Activated CD4-positive, alpha-beta T cell treated with anti-CD3 and anti-CD28 coated beads, Interleukin-10, Interleukin-2, amounts not matched to agents 100 ng/mL and 50 ng/mL, durations not matched to agents 16 hours and 8 hours (primary cell): ENCODE measurements at places on chromosomes 16 and 17.

GRCh38 chr16:81517629-81518438, 73.2 kb downstream of the CMIP start:
- DNase-seq = no peak

- DNase-seq = no peak
These were observed 532.8 kb downstream of the XYLT1 start for GRCh38 chr16:16938009-16938408.

GRCh38 chr17:41439375-41439774, 1.4 kb downstream of the KRT38 start:
- no peak for DNase-seq

DNA sequence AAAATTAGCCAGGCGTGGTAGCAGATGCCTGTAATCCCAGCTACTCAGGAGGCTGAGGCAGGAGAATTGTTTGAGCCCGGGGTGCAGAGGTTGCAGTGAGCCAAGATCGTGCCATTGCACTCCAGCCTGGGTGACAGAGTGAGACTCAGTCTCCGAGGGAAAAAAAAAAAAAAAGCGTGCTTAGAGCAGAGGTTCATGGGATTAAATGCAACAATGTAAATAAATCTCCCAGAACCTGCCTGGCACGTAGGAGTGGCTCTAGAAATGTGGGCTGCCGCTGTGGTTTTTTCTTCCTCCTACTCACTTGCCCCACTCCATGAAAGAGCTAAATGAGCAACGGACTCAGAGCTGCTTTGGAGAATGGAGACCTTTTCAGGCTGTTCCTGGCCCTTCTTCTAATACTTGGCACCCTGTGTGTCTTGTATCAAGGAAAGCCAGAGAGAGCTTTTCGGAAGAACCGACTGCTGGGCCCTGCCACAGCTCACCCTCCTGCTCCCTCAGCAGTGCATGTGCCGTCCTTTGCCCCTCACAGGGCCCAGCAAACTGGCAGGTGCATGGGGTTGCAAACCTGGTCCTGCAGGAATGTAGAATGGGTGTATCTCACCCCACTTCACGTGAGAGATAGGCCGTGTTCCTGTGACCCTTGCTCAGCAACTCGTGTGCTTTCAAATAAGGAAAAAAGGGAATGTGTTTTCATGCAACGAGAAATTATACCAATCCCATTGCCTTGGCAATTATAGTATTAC, 52.0 kb downstream of the LDHD start:
- peak; percentile 66 for DNase-seq

DNA sequence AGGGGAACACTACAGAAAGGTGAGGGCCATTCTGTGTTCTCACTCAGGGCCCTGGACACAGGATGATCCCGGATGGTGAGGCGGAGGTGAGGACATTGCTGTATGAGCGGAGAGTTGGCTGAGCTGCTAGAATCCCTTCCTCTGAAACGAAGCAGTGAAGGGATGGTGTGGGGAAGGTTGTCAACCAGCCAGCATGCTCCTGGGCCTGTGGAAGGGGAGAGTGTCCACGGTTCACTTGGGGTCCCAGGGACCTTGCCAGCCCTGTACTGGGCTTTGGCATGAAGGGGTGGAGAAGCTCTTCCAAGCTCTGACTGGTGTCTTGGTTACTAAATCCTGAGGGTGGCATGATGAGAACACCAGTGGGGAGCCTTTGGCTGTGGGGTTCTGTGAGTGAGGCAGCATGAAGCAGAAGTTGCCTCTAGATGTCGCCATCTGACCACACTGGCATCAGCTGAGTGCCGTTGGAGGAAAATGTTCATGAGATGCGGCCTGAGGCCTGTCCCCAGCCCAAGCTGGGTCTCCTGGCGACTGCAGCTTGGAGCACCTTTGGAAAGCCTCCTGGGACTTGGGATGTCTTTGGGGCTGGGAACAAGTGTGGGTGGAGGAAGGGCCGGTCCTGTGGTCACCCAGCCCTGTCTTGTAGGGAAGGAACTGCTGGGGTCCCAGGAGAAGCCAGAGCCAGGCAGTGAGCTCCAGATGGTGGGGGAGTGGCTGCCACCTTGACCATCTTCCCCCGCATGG, 14.8 kb downstream of the PDP2 start:
- peak; percentile 68 for DNase-seq

- no peak for DNase-seq
These were observed 54.0 kb downstream of the MRTFB start for GRCh38 chr16:14125000-14125681.

- peak; percentile 92 for DNase-seq
These were observed 4.2 kb downstream of the BORCS6 start for GRCh38 chr17:8185582-8186445.

- peak; percentile 63 for DNase-seq
These were observed 802 bp downstream of the SETD6 start for GRCh38 chr16:58515871-58516767.

DNA sequence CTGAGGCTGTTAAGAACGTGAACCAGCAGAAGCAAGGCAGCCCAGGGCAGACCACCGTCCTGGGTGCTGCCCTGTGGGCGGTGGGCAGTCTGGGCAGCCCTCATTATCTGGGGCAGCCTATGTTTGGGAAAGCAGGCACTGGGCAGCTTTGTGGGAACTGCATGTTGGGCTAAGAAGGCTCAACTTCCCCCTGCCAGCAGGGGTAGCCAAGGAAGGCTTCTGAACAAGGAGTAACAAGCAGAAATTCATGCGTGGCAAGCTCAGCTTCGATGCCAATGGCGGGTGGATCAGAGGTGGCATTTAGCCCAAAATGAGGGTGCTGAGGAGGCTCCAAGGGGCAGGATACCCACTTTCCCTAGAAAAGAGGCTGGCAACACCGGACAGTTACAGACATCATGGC, 42.7 kb upstream of the METRNL start:
- no peak for DNase-seq

DNA sequence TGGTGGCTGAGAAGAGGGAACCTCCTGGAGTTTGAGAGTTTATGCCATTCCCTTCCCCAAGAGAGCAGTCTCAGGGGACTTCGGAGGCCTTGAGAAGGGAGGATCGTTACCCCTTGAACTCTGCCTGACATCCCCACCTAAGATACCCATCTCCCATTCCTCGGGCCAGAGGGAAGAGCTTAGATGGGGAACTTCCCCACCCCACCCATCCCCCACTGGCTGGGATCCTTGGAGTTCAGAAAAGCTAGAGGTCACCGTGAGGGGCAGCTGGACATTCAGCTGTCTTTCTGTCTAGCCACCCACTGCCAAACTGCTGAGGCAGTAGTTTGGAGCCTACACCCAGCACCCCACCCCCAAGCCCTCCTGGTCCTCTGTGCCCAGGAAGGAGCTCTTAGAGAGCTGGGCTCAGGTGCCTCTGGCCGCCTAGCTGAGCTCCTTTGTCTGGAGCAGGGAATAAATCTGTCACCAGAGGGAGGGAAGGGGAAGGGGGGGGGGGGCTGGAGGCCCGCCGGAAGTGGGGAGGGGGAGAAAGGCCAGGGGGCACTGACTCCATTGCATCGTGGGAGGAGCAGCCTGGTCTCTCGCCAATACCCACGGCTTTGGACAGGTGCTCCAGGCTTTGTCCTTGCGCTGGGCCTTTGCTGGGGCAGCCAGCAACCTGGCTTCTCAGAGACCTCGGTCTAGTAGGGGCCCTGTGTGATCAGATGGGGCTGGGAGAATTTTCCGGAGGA, 1.0 kb downstream of the HSD11B2 start:
- no peak for DNase-seq
